ENCODE measurements at places on chromosomes 4 and X.

GRCh38 chr4:186588503-186588902, 33.1 kb upstream of the MTNR1A start:
- DNase-seq, result no peak

DNA sequence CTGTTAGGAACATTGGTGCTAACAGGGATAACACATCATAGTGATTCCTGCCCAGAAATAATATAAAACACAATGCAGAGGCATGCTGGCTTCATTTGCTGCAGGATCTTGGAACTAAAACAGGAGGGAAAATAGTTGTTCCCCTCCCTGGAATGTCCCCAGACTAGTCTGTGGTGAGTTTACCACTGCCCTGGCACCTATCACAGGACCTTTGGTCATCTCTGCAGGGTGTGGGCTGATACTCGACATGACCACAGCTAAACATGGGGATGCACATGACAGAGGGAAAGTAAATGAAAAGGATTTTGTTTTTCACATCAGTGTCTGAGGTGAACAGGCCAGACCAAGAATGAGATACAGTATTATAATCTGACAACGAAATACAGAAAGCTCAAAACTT, 160.2 kb upstream of the DKK2 start:
- no peak for DNase-seq

- DNase-seq, result no peak
Observed at GRCh38 chr4:182770259-182770995, 146.8 kb downstream of the DCTD start.

DNA sequence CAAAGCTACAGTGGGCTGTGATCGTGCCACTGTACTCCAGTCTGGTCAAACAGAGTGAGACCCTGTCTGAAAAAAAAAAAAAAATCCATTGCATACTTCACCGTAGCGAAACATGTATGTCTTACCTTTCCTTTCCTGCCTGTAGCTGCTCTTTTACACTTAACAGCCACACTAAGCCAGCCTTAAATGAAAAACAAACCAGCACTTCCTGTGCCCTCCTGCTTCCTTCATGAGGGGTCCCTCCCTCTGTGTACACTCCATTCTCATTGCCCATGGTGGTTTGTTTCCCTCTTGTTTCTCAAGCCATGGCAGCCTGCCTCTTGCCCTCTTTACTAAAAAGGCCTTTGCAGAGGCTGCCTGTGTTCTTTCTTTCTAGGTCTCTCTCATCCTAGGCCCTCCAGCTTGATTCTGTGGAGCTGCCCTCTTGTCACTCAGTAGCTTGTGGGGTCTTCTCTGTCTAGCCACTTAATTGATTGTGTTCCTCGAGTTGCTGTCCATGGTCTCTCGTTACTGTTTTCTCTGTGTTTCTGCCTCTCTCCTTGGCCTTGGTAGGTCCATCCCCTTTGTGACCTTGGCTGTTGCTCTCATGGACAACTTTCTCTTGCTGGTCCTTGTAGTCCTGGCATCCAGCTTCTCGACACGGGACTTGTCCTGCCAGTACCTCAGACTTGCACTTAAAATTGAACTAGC, 52.1 kb upstream of the MSANTD1 start:
- no peak for DNase-seq

- DNase-seq, result peak; percentile 83
Observed at GRCh38 chr4:6574747-6575502, at the start of gene MAN2B2. Gene MAN2B2 (plus strand): TSS chr4:6575189. CDS start chr4:6575211, 22 bp downstream.

DNA sequence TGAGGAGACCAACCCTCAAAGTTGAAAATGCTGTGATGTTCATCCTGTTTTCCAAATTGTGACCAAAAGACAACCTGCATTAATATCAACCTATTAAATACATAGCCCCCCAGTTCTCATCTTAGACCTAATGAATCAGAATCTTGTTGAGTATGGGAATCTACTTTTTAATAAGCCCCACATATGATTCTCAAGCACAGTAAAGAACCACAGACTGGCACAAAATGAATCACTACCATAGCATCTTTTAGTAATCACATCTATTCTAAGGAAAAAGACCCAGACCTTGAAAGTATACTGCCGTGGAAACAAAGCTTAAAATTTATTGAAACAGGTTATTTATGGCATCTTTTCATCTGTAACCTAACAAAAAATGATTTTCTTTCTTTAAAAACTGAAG, 152.9 kb downstream of the STPG2 start:
- no peak for DNase-seq

DNA sequence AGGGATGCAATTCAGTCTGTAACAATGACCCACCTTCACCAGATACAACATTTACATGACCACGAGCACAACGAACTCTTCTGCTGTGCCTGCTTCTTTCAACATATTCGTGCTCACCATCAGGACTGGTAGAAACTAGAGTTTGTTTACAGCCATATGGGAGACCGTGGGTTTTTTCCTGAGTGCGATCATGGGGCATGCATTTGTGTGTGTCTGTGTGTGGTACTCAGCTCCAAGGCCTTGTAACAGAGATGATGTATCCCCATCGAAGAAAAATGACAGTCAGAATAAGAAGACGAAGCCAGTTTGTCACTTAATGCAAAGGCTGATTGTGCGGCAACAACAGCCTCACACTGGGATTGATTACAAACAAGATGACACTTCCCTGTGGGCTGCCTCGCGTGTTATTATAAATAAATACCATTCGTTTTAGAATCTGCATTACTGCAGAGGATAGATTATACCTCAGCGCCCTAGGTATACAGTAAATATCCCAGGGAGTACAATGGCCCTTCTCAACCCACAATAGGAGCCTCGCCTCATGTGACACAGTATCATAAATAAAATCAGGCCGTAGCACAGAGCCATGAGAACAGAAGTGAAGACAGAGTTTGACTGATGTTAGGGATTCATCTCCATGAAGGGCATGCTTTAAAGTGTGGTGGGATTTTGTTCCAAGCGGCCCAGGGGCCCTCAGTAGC, 97.3 kb upstream of the NOCT start:
- DNase-seq, result no peak

GRCh38 chr4:148056879-148057278, 325.0 kb downstream of the ARHGAP10 start:
- peak; percentile 93 for DNase-seq

DNA sequence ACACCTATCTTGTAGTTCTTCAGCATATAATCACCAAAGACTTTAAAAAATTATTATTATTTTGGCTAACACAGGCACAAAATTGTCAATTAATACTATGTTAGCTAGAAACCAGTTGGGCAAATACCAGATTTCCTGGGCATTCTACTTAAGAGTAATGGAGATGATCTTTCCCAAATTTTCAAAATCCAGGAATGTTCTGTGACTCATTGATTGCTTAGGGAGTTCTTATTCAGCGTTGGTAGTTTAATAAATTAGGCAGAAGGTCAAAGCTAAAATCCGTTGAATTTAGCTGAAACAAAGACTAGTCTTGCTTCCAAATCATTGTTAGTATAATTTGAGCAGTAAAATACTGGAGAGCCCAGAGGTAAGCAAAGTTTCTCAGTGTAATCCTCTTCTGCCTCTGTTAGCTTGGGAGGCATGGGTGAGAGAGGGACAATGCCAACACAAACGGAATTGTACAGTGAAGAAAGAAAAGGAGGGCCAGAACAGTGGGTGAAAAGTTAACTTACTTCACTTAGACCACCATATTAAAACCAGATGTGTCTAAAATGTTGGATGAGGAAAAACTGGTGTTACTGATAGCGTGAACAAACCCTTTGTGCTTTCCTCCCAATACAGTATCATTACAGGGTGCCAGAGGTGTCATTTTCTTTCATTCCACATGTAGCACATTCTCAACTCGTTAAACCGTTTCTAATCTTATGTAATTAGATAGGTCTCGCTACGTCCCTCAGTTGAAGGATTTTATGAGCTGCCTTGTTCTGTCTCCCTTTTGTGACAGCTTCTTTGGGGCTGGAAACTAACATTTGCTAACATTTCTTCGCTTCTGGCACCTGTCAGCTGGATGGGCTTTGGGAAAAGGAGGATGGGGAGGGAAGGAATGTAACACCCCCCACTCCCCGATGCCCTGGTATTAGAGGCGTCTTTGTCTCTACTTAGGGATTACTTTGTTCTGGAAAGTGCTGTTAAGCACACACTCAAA, 87.4 kb upstream of the CITED1 start:
- DNase-seq, result no peak

DNA sequence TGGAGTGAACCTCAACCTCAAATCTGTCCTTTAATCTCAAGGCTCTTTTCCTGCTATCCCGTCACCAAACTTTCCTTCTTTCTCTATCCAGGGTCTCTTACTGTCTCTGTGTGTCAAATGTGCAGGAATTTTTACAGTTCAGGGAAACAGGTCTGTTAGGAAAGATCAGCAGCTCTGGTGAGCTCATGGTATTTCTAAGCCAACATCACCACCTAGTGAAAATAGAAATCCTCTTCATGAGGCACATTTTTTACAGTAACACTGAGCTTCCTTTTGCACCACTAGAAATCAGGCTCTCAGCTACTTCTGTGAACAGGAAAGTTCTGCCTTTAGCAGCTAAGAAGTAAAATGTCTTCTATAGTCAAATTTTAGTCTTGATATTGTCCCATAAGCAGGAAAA, 39.6 kb downstream of the NUDT11 start:
- DNase-seq, result no peak

Data from RPMI8226 (cell line).